ENCODE measurements at places on chromosomes 16 and 17.

DNA sequence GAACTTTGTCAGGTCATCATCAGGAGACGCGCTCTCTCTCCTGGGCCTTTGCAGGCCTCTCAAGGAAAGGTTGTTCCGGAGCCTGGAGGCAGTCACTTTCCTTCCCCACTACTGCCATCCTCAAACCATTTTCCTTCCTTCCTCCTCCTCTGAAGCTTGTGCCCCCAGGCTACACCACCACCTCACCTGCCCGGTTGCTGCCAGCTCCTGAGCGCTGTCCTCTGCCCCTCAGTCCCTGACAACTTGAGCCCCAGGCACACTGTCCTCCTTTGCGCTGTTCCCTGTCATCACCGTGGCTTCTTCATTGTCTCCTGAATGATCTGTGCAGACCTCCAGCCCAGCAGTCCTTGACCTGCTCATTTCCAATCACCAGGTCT is 18.9 kb downstream of the CDRT4 start:
- no peak for DNase-seq

- DNase-seq, result no peak
Measured at GRCh38 chr17:1192911-1193699, 13.3 kb upstream of the ABR start.

DNA sequence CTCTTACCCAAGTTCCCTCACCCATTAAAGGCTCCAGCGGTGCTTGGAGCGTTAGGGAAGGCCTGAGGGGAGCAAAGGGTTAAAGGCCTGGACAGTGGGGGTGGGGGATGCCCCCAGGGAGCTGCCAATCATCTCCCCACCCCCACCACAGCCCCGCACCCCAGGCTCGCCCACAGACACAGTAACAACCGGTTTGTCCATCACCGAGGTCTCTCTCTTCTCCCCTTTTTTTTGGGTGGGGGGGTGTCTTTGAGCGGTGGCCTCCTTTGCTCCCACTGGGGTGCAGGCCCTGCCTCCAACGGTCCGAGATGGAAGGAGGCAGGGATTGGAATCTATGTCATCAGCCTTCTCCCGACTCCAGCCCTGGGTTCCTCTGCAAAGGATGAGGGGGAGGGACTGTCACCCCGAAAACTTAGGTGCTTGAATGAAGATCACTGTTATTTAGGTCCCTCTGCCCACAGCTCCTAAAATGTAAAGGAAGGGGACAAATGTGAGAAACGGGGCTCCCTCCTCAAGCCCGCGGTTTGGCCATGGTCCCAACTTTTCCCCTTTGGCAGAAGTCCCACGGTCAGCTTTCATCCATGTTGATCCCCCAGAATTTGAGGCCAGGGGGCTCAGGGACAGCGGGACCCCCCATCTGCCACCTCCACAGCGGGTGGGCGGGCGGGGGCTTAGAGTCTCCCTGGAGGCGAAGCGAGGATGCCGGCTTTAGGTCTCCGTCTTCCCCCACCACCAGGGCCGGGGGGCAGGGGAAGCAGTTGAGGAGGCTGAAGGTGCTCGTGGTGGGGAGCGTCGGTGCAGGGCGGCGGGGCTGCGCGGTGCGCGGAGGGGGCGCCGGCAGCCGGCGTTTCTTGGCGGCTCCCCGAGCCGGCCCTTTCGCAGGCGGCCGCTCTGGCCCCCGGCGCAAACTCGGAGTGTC is 1.7 kb downstream of the EPOP start:
- DNase-seq, result no peak

- DNase-seq, result no peak
Measured at GRCh38 chr16:19706846-19707245, 11.2 kb downstream of the KNOP1 start.

DNA sequence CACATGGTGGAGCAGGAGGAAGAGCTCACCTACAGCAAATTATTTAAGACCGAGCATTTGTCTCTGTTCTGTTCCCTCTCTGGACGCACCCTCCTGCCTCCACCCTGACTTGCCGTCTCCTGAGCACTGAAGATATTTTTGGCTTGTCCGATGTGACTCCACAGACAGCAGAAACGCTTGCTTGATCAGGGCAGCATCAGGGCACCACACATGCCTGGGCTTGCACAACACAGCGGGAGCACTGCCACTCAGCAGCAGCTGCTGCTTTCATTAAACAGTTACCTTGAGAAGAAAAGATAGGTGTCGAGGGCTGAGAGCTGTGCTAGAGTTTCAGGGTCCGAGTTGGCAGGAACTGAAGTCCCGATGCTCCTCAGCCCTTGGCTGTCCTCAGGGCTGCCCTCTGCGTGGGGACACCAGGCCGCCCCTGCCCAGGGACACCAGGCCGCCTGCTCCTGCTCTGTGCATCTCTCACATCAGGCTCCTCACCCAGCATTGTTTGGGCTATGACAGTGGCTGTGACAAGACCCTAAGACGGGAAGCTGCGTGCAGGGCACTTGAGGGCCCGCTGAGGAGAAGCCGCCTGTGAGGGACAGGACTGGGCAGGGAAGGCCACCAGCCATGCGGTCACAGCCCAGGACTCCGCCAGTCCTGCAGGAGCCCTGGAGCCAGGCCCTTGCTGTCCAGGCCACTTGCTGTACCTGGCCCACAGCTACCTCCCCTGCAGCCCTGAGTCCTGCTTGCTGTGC is 21.3 kb upstream of the CDH15 start:
- DNase-seq, result no peak

- DNase-seq, result no peak
Measured at GRCh38 chr17:45061606-45062205, 589 bp downstream of the NMT1 start.
